Activated naive CD8-positive, alpha-beta T cell treated with anti-CD3 and anti-CD28 coated beads, Interleukin-2, amount 10 ng/mL, durations not matched to agents 7 days and 5 days (primary cell): ENCODE measurements at places on chromosomes 12 and 14.
A peak's percentile ranks its signal among the peaks of the same experiment; 100 is the strongest.

DNA sequence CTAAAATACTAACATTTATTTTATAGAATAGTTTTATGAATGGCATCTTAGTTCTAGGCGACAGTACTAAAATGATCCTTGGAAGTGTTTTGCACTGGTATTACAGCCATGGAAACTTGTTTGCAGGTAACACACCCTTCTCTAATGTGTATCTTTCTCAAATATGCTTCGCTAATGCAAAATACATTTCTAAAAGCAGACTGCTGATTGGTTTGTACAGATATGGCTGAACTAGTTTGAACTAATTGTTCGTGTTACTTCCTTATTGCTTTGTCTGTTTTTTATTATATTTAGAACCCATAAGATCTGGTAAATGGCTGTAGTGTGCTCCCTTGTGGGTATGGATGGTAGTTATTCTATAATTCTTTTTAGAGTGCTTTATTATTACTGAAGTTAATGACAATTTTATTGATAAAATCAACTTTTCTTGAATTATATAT lies 53.0 kb downstream of the ATF7IP start:
- DNase-seq, result no peak

DNA sequence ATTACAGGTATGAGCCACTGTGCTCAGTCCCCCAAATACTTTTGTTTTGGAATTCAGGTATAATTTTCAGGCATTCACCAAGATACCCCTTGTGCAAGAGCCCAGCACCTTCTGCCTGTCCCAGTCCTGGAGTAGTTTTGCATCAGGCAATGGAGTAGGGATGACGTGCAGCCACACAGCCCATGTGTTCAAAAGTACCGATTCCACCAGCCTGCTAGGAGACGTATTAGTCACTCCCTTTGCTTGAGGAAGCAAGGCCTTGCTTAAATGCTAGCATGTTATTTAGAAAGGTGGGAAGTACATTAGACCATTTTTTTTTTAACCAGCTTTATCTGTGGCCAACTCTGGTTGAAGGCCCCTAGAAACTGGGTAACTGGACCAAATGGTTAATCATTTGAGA lies 15.0 kb upstream of the GALNT16 start:
- no peak for DNase-seq

- DNase-seq, result no peak
These were observed 806.3 kb downstream of the DIO2 start for GRCh38 chr14:79404874-79405511.

- no peak for DNase-seq
These were observed 485.6 kb upstream of the TMEM132C start for GRCh38 chr12:127781336-127781735.

GRCh38 chr12:15146585-15146984 lies 74.6 kb downstream of the RERG start:
- no peak for DNase-seq

- no peak for DNase-seq
These were observed 90.8 kb downstream of the TMEM30B start for GRCh38 chr14:61190341-61190740.

DNA sequence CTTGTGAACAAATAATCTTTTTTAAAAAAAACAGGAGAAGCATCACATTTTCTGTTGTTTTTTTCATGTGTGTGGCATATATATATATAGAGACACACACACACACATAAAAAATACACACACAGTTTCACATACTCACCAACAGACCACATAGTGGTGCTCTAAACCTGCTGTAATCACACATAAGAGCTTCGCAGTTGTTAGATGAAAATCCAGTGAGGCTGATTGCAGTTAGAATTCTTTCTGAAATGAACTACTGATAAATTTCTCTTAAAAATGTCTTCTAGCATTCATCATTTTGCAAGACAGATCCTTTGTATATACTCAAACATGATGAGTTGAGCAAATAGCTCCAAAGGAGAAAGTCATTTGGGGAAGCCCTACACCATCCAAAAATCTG lies 434.3 kb upstream of the STXBP6 start:
- DNase-seq, result no peak

GRCh38 chr14:105711841-105712460 lies 185.6 kb downstream of the TMEM121 start:
- peak; percentile 41 for DNase-seq

GRCh38 chr12:44812062-44812461 lies 64.1 kb downstream of the NELL2 start:
- DNase-seq, result no peak

- DNase-seq, result no peak
These were observed 831.1 kb downstream of the LRFN5 start for GRCh38 chr14:42437809-42438208.

- peak; percentile 76 for DNase-seq
These were observed 14.1 kb downstream of the SUSD6 start for GRCh38 chr14:69625299-69626131.

- no peak for DNase-seq
These were observed 11.9 kb upstream of the TNFAIP2 start for GRCh38 chr14:103111232-103111868.

DNA sequence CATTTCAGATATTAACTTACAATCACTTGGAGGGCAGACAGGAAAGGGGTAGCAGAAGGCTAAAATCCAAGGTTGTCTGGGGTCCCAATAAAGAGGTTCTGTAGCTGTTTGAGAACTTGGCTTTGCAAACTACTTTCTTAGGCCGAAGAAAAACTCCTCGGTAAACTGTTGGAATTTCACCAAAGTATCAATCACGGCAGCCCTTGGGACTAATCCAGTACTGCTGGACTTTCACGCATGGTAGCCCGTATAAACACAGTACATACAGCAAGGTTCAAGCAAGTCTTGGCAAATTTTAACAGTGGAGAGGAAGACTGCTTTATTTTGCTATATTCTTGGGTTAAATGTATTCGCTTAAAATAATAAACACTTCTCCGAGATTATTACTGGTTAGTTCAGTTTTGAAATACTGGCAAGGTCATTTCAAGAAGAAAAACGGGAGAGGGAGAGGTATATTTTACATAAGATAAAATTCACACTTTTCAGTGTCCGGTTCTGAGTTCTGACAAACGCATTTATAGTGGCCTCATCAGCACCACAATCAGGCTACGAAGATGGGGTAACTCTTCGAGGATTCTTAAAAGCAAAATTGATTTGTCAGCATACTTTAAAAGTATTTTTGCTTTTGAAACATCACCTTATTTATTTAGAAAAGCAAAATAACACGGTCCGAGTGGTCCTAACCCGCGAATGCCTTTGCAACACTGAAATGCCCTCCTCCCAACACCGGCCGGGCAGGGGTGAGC lies 1.3 kb downstream of the SETD3 start:
- no peak for DNase-seq

DNA sequence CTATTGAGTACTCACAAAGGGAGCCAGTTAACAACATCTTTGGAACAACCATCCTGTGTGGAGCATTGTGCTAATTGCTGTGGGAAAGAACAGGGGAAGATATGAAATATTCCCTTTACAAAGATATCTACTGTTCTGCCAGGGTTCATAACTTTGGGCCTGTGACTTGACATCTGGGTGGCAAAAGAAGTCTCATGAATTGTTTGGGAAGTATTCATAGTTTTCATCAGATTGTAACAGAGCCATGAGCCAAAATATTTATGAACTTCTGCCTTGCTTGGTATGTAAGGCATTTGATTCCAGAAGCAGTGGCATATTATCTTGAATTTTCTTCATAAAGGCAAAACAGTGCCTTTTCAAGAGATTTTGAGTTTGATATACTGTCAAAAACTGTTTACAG lies 816.2 kb downstream of the DIO2 start:
- no peak for DNase-seq

DNA sequence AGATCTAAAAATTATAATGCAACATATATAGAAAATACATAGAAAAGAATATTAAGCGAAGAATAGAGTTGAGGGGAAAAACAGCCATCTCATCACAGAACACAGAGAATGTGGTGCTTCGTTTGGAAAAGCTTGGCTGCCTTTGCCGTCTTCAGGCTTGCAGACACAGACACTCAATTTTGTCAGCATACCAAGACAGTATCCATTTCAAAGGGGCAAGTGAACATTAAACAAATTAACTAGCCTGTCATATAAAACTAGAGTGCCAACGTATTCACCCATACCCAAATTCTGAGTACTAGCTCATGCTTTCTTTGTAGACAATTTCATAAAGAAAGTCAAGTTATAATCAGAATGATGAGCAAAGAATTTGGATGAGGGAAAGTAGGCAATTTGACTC lies 40.5 kb downstream of the DMAC2L start:
- DNase-seq, result no peak

GRCh38 chr14:59483363-59483762 lies 845 bp downstream of the L3HYPDH start:
- no peak for DNase-seq

GRCh38 chr14:59407246-59408010 lies 57.8 kb downstream of the GPR135 start:
- no peak for DNase-seq

DNA sequence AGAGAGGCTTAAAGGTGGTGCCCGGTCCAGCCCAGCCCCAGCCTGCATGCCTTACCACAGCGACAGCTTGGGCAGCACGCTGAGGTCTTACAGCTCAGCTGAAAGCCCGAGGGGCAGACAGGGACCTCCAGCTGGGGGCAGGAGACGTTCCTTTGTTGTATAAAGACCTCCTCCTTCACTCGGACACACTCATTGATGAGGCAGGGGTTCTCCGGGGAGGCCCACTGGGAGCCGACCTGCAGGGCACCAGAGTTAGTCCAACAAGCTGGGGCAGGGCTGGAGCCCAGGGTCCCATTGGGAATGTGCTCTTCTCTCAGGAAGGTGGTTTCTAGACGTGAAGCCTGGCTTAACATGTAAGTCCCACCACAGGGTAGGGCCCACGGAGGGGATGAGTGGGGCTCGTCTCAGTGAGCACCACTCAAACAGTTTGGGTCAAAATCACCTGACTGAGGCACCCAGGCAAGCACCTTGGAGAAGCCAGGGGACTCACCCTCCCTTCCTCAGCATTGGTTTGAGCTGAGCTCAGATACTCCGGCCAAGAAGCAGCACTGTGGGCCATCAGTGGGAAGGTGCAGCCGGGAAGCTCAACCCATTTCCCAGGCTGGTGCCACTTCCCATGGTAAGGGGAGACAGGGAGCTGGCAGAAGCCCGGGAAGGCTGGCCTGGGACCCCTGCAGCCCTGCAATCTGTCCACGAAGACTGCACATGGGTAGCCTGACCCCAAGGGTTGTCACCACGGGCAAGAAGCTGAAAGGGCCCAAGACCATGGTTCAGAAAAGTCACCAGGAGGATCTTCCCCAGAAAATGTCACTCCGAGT lies 24.3 kb upstream of the ANO2 start:
- no peak for DNase-seq

DNA sequence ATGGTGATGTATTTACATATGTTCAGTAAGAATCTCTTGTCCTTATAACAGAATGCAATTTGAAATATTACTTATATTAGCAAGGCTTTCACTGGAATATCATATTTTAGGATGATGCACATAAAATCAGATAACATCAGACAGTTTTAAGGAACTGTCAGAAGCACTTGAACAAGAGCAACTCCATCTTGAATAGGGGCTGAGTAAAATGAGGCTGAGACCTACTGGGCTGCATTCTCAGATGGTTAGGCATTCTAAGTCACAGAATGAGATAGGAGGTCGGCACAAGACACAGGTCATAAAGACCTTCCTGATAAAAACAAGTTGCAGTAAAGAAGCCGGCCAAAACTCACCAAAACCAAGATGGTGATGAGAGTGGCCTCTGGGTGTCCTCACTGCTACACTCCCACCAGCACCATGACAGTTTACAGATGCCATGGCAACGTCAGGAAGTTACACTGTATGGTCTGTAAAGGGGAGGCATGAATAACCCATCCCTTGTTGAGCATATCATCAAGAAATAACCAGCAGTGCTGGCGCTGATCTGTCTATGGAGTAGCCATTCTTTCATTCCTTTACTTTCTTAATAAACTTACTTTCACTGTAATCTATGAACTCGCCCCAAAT lies 27.6 kb upstream of the ETV6 start:
- no peak for DNase-seq

- DNase-seq, result no peak
These were observed 59.2 kb downstream of the ERC1 start for GRCh38 chr12:1050059-1050707.

GRCh38 chr12:39935275-39935674 lies 170.6 kb downstream of the SLC2A13 start:
- DNase-seq, result no peak

DNA sequence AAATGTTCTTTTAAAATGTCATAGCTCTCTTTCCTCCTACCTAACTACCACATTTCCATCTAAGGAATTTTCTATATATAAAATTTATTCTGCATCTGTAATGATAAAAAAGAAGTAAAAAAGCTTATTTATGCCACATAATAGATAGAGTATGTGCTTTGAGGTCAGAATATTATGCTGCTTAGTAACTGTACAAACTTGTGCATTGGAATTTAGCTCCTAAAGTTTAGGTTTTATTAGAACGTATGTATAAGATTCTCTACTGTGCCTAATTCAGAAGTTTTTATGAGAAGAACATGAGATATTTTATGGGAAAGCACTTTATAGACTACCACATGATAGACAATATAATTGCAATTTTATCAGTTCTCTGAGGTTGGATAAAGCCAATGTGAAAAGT lies 384.6 kb downstream of the SLC16A7 start:
- DNase-seq, result no peak

DNA sequence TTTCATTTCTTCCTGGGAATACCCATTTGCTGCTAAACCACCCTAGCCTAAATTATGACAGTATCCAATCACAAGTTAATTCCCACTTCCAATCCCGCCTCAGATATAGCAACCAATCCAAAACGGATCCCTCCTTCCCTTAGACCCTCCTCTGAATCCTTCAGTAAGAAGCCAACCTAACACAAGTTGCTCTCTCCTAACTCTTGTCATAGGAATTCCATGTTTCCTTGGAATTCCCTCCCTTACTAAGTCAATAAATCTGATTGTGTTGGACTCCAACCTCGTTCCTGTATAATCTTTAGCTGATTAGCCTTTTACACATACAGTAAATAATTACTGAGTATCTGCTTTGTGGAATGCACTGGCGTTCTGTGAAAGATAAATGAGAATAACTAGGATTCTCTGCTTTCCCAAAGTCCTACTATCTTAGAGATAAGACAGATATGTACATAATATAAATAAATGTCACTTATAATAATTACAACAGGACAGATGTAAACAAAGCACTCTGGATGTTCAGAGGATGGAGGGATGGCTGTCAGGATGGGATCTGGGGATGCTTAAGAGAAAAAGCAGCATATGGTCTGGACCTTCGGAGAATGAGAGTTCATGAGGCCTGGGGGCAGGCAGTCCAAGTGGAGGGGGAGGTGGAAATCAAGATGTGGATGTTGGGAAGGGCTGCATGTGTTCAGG lies 185.8 kb upstream of the SOX5 start:
- no peak for DNase-seq

- no peak for DNase-seq
These were observed 15.7 kb upstream of the FIGNL2 start for GRCh38 chr12:51863933-51864832.
